ENCODE measurements at places on chromosomes 5 and 9.

DNA sequence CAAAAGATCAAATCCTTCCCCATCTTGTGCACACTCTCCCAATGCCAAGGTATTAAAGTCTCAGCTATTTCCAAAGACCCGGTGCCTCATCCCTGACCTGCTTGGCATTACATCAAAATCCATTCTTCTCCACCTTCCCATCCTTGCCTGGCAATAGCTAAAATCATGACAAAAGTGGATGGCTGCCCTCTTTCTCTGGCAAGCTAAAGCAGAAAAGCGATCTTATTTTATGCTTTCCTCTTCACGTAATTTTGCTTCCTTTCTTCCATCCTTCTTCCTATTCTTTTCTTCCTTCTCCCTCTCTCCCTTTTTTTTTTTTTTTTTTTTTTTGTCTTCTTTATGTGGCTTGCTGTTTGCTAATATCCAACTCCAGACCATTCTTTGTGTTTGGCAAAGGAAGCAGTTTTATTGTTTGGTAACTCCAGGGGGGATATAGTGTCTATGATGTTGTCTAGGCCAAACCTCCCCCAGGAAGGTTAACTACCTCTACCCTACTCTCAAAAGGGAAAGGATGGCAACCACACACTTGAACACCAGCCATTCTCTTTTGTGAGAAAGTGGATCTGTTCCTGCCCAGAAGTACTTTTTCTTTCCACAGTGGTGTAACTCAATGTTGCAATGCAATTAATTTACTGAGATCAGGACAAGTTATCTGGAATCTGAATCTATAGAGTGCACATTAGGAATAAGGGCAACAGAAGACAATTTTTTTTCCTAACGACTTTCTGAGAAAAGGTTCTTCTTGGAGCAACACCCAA is 120.9 kb upstream of the TMEM161B start:
- DNase-seq = no peak

- DNase-seq = peak; percentile 9
These were observed 566 bp upstream of the FOCAD start for GRCh38 chr9:20683351-20684034.

DNA sequence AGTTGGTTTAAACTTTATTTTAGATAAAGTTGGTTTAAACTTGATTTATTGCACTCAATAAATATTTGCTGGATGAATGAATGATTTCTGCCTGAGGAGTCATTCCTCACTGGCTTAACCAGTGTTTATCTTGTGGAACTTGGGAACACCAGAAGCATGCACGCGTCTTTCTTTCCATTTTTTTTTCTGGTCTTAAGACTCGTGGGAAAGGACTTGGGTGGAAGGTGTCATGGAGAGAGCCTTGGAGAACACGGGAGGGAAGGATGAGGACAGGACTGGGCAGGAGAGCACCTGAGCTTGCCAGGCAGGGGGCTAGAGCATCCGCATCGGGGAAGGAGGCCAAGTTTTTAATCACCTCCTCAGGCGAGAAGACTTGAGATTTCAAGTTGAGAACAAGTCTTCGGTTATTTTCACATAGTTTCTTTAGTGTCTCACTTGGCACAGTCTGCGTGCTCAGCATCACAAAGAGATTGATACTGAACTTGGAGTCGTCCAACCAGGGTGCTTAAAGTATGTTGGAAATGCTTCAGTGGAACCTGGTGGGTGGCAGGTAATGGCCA is 144.2 kb downstream of the PDZD2 start:
- no peak for DNase-seq

DNA sequence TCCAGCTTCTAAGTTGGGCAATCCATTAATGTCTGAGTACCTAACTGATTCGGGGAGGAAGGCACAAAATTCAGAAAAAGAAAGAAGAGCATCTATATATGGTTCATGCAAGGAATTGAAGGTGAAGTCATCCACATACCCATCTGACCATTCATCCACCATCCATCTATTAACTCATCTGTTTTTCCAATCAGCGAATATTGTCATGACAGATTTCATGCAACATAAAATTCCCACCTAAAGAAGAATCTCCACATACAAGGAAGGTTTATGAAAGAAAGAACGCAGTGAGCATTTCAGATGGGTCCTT is 164.7 kb downstream of the GRIA1 start:
- DNase-seq = no peak

DNA sequence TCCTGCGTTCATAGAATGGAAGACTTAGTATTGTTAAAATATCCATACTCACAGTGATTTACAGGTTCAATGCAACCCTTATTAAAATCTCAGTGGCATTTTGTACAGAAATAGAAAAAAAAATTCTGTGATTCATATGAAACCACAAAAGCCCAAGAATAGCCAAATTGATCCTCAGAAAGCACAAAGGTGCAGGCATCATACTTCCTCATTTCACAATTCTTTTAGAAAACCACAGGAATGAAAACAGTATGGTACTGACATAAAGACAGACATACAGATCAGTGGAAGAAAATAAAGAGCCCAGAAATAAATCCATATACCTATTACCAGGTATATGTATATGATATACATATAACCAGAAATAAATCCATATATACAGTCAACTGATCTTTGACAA is 86.8 kb upstream of the MEGF10 start:
- no peak for DNase-seq
